ENCODE measurements at places on chromosomes 2 and 18.

GRCh38 chr2:219308142-219309101 lies 779 bp downstream of the PTPRN start:
- DNase-seq, result peak; percentile 80

DNA sequence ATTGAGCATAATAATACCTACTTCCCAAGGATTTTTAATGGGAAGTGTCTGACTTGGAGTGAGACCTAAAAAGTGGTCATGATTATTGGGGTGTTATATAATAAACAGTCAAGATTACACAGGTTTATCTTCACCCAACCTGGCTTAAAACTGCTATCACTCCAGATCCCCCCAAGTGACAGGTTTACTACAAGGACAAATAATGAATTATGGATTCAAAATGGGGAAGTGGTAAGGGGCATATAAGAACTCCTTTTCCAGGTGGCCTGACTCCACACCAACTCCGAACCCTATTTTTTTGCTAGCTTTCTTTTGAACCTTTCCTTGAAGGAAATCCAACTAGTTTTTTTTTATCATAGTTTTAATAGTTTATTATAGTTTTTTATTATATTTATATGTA lies 663.0 kb upstream of the FANCL start:
- DNase-seq, result no peak

- no peak for DNase-seq
Measured at GRCh38 chr2:26883956-26884355, 36.0 kb downstream of the DPYSL5 start.

- no peak for DNase-seq
Measured at GRCh38 chr18:3625742-3626091, 175.7 kb downstream of the TGIF1 start.

GRCh38 chr18:50662775-50663383 lies 103.0 kb downstream of the MAPK4 start:
- DNase-seq, result no peak

DNA sequence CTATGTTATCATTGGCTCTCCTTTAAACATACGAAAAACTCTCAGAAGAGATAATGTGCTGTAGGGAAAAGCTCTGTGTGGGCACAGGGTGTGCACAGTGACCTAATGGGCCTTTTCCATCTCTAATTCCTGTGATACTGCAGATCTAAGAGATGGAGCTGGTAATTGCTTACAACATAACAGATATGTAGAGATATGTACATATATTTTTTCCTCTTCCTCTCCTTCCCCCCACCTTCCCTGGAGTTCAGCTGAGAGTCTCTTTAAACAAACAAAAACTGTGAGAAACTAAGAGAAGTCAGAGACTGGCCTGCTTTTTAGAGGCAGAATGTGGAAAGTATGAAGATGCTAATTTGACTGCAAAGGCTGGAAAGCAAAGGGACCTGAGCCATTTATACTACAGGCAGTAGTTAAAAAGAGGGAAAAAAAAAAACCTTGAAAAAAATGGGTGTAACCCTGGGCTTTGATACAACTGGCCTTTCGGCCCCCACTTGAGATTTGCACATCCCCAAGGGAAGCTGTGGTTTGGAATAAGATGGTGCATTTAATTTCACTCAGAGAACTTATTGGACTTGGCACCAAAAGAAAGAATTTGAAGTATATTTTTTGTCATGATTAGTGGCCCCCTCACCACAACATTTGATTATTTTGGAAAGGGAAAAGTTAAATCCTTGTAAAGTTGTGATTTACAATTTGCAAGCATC lies 502.2 kb upstream of the ZEB2 start:
- DNase-seq, result peak; percentile 13

DNA sequence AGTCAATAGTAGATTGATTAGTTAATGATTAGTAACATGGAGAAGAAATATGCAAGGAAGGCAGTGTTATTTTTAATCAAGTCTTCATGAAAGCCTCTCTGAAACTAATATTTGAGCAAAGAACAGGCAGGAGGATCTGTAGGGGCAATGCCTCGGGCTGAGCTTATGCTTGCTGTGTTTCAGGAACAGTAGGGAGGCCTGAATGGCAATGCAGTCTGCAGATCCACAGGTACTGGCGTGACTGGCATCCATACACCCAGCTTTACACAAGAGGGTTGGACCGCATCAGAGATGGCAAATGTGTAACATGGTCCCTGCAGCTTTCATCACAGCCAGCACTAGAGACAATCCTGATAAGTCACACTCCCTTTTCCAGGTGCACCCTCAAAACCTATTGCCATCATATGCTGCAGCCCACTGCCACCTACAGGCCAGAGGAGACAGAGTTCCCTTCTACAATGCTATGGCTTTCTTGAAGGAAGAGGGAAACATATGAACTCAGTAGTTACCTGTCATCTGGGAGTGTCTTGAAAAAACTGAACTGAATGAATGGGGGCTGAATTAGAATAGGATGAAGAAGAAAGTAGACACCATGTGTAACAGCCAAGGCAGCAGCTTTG lies 582.4 kb upstream of the RAB6C start:
- peak; percentile 8 for DNase-seq

DNA sequence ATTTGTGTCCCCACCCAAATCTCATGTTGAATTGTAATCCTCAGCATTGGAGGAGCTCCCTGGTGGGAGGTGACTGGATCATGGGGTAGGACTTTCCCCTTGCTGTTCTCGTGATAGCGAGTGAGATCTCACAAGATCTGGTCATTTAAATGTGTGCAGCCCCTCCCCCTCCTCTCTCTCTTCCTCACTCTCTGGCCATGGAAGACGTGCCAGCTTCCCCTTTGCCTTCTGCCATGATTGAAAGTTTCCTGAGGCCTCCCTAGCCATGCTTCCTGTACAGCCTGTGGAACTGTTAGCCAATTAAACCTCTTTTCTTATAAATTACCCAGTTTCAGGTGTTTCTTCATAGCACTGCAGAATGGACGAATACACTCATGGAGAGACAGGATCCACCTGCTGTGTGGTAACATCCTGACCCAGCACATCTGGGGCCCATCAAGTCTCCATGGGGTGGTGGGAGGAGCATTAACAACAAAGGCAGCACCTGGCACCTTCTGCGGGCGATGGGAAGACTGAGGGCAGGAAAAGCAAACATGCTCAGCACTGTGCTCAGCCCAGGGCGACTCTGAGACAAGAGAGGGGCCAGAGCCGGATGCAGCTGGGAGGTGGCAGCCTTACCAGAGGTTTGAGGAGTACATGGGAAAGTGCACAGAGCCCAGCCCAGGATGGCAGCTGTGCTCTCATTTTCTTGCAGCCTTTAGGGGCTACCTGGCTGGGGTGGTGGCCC lies 16.2 kb upstream of the ALPP start:
- DNase-seq, result no peak

- no peak for DNase-seq
Measured at GRCh38 chr2:10003206-10004125, 39.9 kb upstream of the KLF11 start.

GRCh38 chr2:190649798-190650390 lies 1.0 kb downstream of the NAB1 start:
- DNase-seq, result peak; percentile 8

DNA sequence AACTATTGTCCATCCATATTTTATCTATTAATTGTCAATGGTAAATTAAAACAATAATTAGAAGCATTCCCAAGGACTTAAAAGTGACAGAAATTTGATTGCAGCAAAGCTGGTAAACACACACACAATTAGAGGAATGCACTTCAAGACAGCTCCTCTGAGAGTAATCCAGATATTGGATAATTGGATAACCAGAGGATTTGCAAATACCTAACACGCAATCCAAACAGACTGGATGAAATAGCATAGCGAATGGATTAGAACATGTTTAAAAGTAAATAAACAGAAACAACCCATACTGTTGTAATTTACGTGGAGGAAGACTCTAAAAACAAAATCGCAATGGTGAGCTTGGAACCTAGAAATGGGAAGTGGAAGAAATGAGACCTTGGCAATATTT lies 239.8 kb downstream of the METTL4 start:
- no peak for DNase-seq

GRCh38 chr2:29586919-29587318 lies 334.5 kb downstream of the ALK start:
- no peak for DNase-seq

- DNase-seq, result no peak
Measured at GRCh38 chr18:963276-963675, 58.6 kb downstream of the ADCYAP1 start.

GRCh38 chr2:45964223-45964841 lies 312.9 kb downstream of the PRKCE start:
- peak; percentile 89 for DNase-seq

DNA sequence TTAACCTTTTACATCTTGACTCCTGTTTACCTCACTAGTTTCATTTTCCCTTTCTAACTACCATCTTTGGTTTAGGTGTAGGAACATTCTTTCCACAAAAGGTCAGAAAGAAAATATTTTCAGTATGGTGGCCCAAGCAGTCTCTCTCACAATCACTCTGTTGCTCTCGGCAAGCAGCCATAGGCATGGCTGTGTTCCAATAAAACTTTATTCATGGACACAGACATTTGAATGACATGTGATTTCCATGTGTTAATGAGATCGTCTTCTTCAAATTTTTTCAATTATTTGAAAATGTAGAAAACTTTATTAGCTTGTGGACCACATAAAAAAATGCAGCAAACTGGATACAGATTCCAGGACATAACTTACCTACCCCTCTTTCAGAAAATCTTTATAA lies 109.7 kb upstream of the CNTNAP5 start:
- DNase-seq, result no peak

DNA sequence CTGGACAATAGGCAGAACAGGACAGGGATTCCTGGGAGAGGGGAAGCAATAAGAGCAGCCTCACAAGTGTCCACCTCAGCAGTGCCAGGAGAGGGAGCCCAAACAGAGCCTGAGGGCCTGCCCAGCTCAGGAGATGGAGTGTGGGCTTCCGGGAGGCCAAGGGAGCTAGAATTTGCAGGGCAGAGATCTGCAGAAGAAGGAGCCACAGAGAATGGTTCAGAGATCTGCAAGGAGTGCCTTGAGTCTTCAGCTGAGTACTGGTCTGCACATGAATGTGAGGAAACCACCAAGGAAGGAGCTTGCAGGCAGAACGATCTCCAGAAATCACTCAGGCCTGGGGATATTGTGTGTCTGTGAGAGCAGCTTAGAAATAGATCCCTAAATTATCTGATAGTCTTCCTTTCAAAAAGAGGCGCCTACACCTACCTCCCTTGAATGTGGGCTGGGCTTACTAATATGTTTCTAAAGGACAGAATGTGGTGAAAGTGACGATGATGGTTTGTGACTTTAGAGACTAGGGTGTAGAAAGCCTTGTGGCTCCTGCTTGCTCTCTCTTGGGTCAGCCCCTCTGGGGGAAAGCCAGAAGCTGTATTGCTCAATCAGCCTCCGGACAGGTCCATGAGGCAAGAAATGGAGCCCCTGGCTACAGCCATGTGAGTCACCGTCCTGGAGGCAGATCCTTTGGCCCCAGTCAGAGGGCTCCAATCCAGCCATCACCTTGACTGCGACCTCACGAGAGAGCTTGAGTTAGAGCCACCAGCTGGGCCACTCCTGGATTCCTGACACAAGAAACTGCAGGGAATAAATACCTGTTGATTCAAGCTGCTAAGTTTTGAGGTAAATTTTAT lies 7.6 kb upstream of the LPIN1 start:
- peak; percentile 76 for DNase-seq

DNA sequence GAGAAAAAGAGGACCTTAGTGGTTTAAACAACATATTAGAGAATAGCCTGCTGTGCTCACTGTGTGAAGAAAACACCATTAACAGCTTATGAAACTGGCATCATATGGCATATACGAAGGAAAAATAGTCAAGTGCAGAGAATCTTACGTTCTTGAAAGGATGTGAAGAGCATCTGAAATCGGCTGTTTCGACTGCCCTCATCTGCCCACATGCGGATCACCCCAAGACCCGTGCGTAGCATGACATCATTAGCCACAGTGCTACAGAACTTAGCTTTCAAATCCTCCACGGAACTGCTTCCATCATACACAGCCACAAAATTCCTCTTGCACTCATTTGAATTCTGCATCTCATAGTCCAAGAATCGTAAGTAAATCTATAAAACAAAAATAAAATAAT lies 84.3 kb downstream of the NETO1 start:
- no peak for DNase-seq

DNA sequence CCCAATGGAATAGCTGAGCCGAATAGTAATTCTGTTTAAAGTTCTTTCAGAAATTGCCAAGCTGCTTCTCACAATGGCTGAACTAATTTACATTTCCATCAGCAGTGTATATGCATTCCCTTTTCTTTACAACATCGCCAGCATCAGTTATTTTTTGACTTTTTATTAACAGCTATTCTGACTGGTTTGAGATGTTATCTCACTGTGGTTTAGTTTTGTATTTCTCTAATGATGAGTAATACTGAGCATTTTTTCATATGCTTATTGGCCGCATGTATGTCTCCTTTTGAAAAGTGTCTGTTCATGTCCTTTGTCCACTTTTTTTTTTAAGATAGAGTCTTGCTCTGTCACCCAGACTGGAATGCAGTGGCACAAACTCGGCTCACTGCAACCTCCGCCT lies 100.7 kb downstream of the C2orf74 start:
- DNase-seq, result no peak

GRCh38 chr2:101752716-101753616 lies 55.5 kb downstream of the MAP4K4 start:
- DNase-seq, result no peak

GRCh38 chr18:8380926-8381325 lies 228.3 kb upstream of the RAB12 start:
- no peak for DNase-seq

GRCh38 chr2:155574941-155575340 lies 757.6 kb downstream of the NR4A2 start:
- no peak for DNase-seq

DNA sequence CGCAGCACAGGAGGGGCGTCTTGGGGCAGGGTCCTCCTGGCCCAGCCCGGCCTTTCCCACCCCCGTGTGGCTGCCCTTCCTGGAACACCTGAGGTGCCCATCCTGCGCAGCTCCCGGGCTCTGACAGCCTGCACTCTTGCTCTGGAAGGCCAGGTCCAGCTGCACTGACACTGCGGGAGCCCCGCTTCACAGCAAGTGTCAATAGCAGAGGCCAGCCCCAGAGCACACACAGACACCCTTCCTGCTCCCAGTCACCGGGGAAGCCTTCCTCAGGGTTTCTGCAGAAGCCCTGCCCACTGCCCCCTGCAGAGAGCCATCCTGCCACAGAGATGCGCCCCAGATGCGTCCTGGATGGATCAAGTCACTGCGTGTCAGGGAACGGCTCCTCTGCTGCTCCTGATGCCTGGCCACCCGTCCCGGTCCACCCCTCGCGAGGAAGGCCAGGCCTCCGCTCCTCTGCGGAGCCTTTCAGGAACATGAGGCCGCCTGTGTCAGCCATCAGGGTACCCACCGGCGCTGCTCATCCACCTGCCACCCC lies 519.2 kb upstream of the MYT1L start:
- DNase-seq, result no peak

GRCh38 chr2:66122516-66122915 lies 312.4 kb upstream of the MEIS1 start:
- no peak for DNase-seq

- DNase-seq, result no peak
Measured at GRCh38 chr18:6363216-6363615, 51.5 kb downstream of the L3MBTL4 start.

DNA sequence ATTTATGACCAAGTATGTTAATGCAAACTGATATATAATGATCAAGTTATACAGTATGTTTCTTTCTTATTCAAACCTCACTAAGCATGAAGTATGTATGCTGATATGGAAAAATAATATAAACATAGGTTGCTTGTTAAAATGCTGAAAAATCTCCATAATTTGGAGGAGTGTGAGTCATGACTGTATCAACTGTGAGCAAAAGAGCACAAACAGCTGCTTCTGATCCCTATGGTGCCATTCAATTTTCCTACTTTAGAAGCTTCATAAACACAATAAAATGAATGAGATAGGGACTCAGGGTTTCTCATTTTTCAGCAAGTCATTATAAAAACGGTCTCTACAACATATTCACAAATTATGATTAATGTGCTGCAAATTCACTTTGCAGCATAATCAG lies 129.9 kb upstream of the TFPI start:
- DNase-seq, result no peak

Data from AG08395 (cell line).